ENCODE measurements at places on chromosomes 1 and 21.

- no peak for DNase-seq
Observed at GRCh38 chr1:109925159-109925990, 14.7 kb downstream of the CSF1 start.

DNA sequence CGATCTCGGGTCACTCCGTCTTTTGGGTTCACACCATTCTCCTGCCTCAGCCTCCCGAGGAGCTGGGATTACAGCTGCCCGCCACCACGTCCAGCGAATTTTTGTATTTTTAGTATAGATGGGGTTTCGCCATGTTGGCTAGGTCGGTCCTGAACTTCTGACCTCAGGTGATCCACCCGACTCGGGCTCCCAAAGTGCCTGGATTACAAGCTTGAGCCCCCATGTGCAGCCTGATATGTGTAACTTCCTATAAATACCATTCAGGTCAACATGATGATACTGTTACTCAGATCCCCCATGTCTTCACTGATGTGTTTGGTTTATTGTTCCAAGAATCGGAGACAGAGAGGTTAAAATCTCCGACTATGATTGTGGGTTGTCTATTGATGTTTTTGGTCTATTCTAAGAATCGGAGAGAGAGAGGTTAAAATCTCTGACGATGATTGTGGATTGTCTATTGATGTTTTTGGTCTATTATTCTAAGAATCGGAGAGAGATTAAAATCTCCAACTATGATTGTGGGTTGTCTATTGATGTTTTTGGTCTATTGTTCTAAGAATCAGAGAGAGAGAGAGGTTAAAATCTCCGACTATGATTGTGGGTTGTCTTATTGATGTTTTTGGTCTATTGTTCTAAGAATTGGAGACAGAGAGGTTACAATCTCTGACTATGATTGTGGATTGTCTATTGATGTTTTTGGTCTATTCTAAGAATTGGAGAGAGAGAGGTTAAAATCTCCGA lies 17.0 kb downstream of the C1orf159 start:
- no peak for DNase-seq

DNA sequence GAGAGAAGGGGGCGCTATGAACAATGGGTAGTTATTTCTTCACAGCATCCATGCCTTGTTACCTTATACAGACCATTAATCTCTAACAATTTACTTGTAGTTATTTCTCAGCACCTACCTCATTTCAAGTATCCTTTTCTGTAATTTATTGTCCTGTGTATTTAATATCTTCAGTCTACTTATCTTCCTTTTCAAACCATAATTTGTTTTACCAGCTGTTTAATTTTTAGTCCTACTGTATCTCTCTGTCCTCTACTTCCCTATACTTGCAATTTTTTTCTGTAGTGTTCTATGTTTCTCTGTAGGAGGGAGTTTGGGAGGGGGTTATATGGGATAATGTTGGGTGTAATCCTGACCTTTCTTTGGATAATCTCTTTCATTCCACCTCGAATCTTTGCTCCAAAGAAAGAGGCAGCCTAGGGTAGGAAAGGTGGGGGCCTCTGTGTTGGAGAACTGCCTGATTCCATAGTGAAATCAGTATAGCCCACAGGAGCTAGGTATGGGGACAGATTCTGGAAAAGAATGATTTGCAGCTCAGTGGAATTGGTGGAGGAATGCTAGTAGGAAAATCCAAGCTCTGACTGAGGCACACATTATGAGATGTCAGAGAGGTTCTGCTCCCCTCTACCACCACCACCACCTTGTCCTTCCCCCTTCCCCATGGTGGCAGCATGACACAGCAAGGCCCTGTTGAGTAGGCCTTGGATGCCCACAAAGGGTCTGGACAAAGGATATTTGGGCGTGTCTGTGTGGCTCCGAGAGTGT lies 642 bp downstream of the MLLT11 start:
- no peak for DNase-seq

DNA sequence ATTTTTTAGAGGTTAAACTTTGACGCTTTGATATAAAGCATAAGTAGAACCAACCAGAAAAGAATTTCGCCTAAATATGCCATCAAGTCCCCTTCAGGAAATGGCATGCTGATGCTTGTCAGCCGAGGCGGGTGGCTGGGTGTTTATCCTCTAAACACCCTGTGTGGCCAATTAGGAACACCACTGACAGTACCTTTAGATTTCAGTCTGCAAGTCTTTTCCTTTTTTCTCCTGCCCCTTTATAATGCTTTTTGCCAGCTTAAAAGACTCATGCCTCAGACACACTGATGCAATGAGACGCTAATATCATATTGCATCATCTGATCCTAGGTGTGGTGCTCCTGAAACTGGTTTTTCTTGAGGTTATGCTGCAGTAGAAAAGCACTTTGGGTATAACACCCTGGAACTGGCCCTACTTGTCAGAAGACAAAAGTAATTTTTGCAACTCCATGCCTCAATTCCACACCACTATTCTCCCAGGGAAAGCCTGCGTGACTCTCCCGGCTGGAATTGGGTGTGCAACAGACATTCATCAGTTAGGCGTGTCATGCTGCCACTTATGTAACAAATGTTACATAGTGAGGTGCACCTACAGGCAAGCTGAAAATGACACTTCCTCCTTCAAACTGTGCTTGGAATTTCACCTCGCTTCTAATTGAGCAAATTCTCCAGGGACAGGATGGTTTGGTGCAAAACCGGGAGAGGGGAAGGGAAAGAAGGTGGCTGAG lies 2.0 kb upstream of the RCC2 start:
- peak; percentile 78 for DNase-seq

DNA sequence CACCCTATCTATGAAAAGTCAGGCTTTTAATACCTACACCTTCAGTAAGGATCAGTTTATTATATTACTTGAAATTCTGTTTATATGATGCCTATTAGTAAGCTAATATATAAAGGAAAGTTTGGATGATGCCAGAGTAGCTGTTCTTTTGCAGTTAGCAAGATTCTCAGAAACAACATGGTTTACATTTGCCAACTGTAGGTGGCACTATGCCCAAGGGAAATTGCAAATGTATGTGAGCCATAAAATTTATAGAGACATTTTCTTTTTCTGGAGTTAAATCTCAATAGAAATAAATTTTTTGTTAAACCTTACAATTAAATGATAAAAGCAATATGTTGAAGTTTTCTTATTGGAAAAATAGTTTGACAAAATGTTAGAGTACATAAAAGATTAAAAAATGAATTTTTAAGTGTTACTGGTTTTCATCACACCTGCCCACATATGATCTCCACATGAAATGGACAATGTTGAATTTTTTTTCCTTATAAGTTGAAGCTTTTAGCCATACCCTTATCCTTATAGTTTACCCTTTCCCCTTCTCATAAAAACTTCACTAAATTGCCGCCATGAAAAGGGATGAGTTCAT lies 32.1 kb upstream of the EPHX4 start:
- peak; percentile 30 for DNase-seq

- no peak for DNase-seq
Observed at GRCh38 chr1:185368313-185368855, 51.3 kb upstream of the IVNS1ABP start.

GRCh38 chr1:10891091-10891490 lies 94.6 kb upstream of the CASZ1 start:
- DNase-seq = peak; percentile 36

- no peak for DNase-seq
Observed at GRCh38 chr1:217369271-217369981, 261.5 kb downstream of the GPATCH2 start.

- DNase-seq = no peak
Observed at GRCh38 chr1:67166196-67166595, at the start of gene IL23R. Gene IL23R (plus strand): TSS chr1:67166454. CDS start chr1:67168121, 1,667 bp downstream.

- peak; percentile 37 for DNase-seq
Observed at GRCh38 chr1:160942926-160943325, 11.7 kb downstream of the ITLN2 start.

DNA sequence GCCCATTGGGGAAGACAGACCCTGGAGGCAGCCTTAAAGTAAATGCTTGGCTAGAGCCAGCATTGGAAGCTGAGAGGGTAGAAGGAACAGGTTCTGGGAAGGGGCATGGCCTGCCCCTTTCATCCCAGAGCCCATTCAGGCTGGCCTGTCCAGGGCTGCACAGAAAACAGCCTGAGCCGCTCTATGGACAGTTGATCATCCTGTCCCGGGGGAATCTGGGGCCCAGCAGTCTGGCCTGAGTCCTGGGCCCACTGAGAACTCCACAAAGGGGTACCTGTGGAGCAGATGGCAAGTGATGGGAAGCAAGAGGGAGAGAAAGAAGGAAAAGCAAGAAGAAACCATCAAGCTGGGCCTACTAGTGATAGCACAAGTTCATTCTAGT lies 13.2 kb downstream of the TMEM81 start:
- no peak for DNase-seq

DNA sequence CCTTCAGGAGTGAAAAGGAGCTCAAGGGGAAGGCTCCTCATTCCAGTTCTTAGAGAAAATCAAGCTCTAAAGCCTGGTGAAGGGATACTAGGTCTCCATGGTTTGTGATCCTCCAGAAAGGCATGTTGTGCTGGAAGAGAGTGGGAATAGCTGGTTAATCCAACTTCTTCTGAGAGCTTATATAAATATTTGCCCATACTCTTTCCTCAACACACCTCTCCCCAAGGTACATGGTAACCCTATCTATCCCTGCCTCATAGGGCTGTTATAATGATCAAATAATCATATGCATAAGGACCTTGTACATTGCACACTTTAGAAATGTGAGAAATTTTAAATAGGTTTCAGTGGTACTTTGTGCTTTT lies 14.6 kb downstream of the XKR8 start:
- DNase-seq = no peak

- DNase-seq = no peak
Observed at GRCh38 chr1:225950905-225951497, 10.0 kb upstream of the LEFTY2 start.

DNA sequence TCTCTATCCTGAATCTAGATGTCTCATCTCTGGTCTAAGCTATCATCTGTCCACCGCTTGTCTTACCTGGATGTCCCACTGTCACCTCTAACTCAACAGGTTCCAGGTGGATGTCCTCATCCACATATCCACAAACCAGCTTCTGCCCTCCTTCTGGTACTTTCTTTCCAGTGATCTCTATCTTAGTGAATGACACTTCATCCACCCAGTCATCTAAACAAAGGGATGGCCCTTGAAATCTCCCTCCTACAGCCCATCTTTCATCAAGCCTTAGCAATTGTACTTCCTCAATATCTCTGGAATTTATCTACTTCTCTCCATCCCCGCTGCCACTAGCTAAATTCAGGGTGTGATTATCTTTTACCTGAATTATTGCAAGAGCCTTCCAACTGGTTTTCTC lies 33.9 kb upstream of the SERBP1 start:
- DNase-seq = no peak

GRCh38 chr1:218557731-218558130 lies 212.6 kb downstream of the TGFB2 start:
- no peak for DNase-seq

- peak; percentile 36 for DNase-seq
Observed at GRCh38 chr1:222095606-222096475, 354.0 kb upstream of the DUSP10 start.

DNA sequence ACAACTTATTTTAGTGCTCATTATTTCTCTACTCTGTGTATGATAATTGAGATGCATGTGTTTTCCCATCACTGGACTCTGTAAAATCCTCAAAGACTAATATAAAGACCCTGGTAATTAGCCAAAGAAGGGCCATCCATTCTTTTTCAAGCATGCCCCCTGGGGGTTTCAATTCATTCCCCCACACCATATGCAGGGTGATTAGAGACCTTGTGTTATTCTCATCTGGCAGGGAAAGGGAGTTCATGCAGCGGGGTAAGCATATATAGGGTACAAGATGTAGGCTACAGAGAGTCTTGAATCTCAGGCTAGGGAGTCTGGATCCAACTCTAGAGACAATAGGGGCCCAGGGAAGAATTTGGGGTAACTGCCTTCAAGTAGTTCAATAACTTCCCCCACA lies 166.5 kb downstream of the TNR start:
- DNase-seq = no peak

DNA sequence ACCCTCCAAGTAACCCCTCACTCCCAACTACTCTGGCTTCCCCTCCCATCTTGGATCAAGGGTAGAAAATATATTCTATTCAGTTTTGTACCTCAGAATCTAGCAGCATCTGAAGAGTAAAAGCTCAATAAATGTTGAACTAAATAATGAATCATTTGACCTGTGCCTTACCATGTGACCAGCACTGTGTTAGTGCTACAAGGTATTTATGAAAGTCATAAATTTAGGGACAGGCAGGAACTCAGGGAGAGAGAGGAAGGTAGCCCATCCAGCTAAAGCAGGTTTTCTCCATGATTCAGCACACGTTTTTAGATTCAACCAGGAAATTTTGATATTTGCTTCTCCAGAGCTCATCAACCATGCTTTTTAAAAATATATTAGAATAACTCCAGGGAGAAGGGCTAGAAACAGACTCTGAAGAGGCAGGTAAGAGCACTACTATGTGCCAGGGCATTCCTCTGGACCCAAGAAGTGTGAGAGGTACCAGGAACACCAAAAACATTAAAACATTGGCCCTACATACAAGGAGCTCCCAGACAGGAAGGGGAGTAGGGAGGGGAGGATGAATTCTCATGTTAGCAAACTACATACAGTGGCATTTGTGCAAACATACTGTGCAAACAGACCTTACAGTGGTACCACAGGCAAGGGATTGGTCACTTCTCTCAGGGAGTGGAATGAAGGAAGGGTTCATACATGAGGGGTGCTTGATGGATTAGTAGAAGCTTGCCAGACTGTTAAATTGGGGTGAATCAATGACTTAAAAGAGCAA lies 64.3 kb downstream of the FYB2 start:
- no peak for DNase-seq

DNA sequence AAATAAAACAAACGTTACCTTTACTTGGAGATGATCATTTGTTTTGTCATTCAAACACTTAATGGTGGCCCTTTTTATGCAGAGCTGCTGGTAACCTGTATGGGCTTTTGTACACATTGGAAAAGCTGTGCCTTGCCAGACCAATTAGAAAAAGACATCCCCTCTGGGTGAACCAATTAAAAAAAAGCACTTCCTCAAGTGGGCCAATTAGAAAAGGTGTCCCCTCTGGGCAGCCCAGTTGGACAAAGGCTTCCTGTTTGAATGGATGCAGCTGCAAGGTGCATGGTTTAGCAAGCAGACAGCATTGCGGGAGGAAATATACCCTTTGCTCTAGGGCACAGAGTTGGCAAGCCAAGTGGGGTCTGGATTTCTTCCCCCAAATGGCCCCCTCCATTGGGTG lies 21.6 kb downstream of the HUNK start:
- no peak for DNase-seq

GRCh38 chr21:20627594-20627993 lies 370.6 kb upstream of the NCAM2 start:
- DNase-seq = no peak

DNA sequence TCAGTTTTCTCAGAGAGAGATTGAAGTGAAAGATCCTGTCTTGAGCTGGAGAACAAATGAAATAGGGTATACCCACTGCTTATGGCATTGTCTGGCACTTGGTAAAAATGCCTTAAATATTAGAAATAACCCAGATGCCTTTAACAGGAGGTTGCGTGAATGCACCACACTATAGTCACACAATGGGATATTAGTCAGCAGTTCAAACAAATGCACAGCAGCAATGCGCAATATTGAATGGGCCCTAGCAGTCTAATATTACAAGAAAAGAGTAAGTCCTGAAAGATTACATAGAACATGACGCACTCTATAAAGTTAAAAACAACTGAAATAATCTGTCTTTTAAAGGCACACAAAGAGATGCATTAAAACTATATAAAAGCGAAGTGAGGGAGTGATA lies 161.1 kb downstream of the EDEM3 start:
- no peak for DNase-seq

Measured in RWPE1 (cell line).